ENCODE measurements at places on chromosomes 5 and 9.

DNA sequence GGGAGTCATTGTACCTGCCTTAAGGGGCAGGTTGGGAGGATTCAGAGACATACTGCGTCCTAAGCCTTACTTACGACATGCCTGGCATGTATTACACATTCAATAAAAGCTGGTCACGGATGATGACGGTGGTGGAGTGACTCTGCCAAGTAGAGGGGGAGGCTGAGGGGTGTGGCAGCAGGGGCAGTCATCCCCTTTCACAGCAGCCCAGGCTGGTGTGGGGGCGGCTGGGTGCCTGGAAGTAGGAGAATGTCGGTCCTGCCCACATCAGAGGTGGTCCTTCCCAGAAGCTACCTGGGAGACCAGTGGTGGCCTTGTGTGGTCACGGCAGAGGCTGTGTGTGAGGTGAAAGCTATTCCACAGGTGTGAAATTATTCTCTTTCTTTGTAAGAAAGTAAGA lies 8.9 kb downstream of the ZBTB34 start:
- DNase-seq, result no peak

DNA sequence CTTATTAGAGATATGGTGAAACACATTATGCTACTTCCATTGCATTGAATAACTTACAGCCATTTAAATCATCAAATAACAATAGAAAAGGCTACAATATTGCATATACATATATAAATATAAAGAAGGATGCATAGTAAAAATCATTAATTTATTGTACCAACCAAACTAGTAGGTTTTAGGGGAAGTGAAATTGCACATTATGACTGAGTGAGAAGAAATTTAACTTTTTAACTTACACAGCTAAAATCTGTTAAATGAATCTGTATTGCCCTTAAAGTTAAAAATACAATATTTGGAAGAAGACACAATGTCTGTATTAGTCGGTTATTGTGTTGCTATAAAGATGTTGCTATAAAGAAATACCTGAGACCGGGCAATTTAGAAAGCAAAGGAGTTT lies 2073.7 kb upstream of the ACO1 start:
- no peak for DNase-seq

DNA sequence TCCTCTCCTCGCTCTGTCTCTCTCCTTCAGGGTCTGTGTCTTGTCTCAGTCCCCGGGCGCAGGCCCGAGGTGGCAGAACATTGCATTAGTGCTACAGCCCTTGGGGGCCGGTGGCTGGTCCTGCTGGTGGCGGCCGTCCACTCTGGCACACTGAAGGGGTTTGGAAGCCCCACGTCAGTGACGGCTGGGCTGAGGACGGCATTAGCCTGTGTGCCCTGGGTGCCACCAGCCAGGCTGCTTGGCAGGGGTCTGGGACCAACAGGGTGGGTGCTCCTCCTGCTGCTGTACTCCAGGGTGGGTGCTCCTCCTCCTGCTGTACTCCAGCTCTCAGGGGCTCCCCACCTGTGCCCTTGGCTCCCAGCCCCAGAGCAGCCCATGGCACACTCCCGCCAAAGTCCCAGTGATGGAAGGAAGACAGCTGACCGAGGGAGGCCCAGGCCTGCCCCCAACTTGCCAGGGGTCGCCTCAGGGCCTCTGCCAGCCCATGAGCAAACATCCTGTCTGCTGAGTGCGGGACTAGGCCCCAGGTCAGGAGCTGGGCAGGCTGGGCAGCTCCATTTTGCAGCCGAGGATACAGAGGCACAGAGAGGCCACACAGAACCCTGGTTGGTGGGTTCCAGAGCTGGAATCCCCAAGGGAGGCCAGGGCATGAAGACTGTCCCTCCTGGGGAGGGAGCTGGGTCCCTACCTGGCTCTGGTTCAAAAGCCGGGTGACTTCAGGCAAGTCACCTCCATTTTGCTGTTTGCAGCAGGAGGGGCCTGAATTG lies 27.3 kb downstream of the SARDH start:
- DNase-seq, result no peak

GRCh38 chr5:377326-377981 lies 55.9 kb downstream of the AHRR start:
- no peak for DNase-seq

DNA sequence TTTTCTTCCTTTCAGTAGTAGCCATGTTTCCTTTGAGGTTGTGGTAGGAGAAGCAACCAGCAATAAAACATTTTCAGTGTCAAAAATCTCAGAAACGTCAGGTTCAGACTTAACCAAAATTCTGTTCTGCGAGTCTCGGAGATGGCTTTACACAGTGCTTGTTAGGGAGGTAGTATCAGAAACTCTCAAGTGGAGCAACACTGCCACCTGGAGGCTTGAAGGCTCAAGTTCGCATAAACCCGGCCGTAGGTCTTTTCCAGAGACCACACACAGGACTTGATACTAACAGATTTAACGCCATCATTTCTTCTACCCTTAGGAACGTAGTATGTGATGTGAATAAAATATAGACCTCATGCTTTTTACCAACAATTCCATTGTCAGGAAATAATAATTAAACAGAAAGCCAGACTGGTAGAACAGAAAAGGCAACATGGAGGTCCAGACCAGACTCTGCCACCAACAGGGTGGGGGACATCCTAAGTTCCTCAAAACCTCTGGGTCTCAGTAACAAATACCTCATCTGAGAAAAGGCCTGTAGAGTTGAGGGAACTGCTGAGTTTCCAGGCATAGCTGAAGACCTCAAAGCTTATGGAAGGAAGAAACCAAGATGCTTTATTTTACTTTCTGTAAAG lies 8.5 kb downstream of the PTGER4 start:
- DNase-seq, result peak; percentile 53

DNA sequence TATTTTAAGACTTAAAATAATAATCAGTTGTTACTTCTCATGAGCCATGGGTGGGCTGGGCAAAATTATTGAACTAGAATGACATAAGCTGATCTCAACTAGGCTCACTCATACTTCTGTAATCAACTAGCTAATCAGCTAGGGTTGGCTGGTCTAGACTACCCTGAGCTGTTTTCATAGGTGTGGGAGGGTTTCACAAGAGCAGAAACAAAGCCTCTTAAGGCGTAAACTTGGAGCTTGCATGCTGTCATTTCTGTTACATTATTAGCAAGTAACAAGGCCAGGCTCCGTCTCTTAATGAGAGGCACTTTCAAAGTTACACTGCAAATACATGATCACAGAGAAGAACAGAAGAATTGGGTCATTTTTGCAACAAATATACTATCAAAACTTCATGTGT lies 57.2 kb upstream of the GHR start:
- DNase-seq, result no peak

DNA sequence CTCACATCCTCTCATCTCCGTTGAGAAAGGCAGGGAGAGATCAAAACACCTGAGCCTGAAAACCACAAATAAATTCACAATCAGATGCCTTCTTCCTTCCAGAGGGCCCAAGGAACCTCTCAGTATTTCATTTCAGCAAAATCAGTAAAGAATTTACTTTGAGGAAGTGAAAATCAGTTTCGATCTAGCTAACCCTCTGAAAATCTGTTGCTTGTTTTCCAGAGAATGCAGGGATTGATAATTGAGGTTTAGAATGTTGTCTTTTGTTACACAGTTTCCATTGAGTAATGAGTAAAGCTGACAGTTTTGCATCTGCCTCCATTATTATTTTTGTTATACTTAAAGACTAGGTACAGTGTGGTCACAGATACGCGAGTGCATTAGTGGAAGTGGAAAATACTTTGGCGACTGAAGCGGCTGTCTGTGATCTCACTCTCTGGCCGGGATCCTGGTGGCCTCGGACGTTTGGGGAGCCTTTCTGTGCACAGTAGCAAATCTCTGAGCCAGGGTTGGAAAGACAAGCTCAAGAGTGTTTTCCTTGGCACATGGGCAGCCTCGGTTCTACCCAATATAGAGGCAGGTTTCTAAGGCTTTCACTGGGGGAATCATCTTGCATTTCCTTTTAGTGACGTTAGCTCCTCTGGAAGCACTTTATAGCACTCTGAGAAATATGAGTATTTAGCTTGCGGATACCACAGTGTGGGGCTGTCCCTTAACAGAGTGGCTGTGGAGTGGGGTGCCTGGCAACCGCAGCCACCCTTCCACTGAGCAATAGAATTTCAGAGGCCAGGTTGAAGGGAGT lies 32.2 kb upstream of the ANGPTL2 start:
- DNase-seq, result no peak

GRCh38 chr9:13646500-13647021 lies 367.1 kb upstream of the MPDZ start:
- DNase-seq, result no peak

- DNase-seq, result no peak
Observed at GRCh38 chr5:120473332-120473731, 9.2 kb downstream of the PRR16 start.

Data from mesothelial cell of epicardium (in vitro differentiated cells).